Stimulated activated CD4-positive, alpha-beta T cell treated with anti-CD3 and anti-CD28 coated beads, Interleukin-1b, Interleukin-23, amount 100 ng/mL, for 48 hours (primary cell): ENCODE measurements at places on chromosomes 13 and 19.

DNA sequence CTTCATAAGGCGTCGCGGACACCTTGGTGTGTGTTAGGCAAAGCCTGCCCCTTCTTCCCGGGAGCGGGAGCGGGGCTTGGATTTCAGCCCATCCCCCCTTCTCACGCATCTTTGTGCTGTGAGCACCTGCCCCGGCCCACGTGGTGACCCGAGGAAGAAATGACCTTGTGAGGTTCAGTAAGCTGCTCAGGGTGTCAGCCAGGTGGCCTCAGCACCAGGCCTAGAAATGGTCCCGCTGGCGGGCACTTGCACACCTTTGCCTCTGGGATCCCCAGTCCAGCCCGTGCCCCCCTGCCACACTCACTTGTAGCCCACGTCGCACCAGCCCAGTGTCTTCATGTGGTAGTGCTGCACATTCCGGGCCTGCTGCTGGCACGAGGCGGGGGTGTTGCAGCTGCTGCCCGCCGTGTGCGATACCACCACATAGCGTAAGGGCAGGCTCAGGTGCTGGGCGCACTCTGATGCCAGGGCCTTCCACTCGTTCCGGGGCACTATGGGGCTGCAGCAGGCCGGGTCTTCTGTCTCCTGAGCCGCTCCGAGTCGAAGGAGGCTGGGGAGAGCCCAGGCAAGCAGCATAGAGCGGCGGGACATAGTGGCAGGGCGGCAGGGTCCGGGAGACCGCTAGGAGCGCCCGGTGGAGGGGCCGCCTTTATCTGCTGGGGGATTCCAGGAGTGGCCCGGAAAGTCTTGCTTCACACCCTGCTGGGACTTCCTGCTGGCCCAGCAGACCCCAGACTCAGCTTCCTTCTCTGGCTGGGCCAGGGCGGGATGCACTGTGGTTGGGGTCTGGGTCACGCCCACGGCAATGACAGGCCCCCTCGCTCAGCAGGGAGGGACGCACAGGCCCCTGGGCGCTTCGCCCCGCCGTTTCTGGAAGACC lies at the start of gene PGLYRP1:
PGLYRP1 (minus strand) TSS at position 623 of the 880 bp plus-strand sequence; CDS start at position 591, 32 bp downstream.
- DNase-seq = no peak

GRCh38 chr13:48514793-48515192 lies 18.1 kb downstream of the RCBTB2 start:
- no peak for DNase-seq

GRCh38 chr13:20550799-20551198 lies 16.2 kb upstream of the IFT88 start:
- no peak for DNase-seq

- no peak for DNase-seq
Observed at GRCh38 chr19:3357271-3357991, 9.0 kb upstream of the NFIC start.
